ENCODE measurements at places on chromosomes 12 and 14.

DNA sequence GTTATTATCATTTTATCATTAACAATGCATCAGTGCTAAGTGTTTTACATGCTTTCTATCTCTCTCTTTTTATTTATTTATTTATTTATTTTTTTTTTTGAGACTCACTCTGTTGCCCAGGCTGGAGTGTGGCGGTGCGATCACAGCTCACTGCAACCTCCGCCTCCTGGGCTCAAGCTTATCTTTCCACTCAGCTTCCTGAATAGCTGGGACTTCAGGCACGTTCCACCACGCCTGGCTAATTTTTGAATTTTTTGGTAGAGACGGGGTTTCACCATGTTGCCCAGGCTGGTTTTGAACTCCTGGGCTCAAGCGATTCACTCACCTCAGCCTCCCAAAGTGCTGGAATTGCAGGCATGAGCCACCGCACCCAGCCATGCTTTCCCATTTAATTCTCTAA, 3.9 kb upstream of the BTG1 start:
- no peak for DNase-seq

DNA sequence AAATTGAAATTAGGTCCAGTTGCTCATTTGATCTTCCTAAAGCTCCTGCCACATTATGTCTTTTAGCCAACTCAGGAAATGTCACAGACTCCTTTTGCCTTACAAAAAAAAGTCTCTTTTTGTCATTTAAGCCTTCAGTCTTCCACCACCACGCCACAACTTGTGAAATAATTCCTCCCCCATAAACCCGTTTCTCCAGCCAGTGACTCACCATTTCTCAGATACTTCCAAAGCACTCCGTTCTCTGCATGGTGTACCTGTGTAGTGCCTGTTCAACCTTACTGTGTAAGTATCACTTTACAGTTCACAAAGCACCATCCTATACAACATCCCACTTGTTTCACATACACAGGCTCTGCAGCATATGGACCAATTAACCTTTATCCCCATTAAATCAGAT, 139.5 kb upstream of the AEBP2 start:
- DNase-seq, result no peak

GRCh38 chr12:95114766-95115405, 41.5 kb upstream of the NR2C1 start:
- DNase-seq, result no peak

GRCh38 chr12:29578731-29579130, 81.2 kb upstream of the OVCH1 start:
- no peak for DNase-seq

GRCh38 chr12:87612996-87613395, 416.2 kb downstream of the C12orf50 start:
- DNase-seq, result no peak

- DNase-seq, result no peak
Measured at GRCh38 chr12:47886510-47887240, 18.1 kb downstream of the VDR start.
